Amygdala (tissue), 56 donors: ENCODE measurements at places on chromosomes 4 and X.

DNA sequence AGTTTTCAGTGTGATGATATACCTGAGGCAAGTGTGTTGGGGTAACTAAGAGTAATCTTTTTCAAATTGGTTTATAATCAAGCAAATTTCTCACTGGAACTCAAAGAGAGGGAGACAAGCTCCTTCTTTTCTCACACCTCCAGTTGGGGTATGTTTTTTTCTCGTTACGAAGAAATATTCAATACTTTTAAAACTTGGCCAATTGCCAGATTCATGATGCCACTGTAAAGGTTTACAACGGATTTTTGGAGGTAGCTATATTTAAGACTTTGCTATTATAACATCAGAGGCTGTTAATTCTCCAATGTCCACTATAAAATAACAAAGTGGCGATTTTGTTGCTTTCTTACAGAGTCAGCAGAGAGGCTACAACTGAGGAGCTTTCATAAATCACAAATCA is 49.2 kb upstream of the ATP8A1 start:
- no peak for DNase-seq

DNA sequence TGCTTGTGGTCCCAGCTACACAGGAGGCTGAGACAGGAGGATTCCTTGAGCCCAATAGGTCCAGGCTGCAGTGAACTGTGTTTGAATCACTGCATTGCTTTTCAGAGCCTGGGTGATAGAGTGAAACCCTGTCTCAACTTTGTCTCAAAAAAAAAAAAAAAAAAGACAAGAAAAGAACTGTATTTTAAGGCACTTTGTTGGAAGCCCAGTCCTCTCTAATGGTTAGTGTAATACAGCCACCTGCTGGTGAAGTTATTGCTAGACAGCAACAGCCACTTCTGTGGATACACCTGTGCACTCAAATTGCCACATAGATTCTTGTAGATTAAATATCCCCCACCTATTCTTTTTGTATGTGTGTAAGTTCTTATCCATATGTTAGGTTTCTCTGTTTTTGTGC is 10.1 kb upstream of the FGG start:
- no peak for DNase-seq

GRCh38 chrX:154541896-154542722 is 4.5 kb downstream of the G6PD start:
- DNase-seq: peak; percentile 13

GRCh38 chr4:158129694-158130093 is 43.1 kb downstream of the GASK1B start:
- no peak for DNase-seq

DNA sequence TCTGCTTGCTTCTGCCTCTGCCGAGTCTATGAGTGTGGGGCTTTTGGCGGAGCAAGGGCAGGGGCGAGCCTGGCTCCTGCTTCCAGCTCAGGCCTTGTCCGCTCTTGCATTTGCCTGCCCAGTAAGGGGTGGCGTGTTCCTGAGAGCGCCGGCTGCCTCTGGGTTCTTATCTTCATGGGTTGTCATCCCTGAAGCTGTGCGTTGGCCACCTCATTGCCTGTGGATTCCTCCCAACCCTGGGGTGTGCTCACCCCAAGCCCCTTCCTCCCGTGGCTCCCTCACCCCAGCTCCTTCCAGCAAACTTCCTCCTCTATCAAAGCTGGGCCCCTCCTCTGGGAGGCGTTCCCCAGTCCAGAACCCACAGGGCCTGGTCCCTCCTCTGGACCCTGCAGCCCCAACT is 17.5 kb downstream of the SH3BP2 start:
- DNase-seq: no peak

- no peak for DNase-seq
These were observed 32.0 kb upstream of the HPGD start for GRCh38 chr4:174554231-174554728.

DNA sequence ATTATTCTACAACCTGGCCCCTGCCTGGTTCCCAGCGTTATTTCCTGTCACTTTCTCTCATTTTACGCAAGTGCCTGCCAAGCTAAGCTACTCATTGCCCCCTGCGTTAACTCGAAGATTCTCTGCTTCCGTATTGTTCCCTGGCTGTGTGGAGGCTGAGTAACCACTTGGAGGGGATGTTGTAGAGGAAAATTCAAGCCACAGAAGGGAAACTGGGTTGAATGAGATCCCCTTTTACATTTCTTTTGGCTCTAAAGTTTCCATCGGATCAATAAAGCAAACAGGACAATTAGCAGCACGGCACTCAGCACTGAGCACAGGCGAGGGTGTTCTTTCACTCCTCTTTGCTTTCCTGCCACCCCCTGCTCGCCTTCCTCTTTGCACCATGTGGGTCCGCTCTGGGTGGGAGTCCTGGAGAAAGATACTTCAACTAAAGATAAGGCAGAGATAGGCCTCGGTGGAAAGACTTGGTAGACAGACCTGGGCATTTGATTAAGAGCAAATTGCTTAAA is 4.2 kb upstream of the TMSB4X start:
- DNase-seq: peak; percentile 15

GRCh38 chrX:147763131-147763530 is 148.6 kb upstream of the FMR1 start:
- no peak for DNase-seq

DNA sequence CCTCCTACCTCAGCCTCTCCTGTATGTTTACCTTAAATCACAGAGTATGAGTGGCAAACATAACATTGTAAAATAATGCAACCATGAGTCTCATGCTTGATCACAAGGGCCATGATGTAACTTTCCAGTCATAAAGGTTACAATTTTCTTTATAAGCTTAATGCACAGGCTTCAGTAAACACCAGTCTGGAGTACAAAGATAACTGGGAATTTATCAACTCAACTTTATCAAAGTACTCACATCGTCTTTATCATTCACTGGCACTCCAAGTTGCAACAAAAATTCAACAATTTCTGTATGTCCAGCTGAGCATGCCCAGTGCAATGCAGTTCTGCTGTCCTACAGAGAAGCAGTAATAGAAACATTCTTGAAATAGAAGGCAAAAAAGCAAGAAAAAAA is 2.8 kb downstream of the PSMD10 start:
- no peak for DNase-seq

DNA sequence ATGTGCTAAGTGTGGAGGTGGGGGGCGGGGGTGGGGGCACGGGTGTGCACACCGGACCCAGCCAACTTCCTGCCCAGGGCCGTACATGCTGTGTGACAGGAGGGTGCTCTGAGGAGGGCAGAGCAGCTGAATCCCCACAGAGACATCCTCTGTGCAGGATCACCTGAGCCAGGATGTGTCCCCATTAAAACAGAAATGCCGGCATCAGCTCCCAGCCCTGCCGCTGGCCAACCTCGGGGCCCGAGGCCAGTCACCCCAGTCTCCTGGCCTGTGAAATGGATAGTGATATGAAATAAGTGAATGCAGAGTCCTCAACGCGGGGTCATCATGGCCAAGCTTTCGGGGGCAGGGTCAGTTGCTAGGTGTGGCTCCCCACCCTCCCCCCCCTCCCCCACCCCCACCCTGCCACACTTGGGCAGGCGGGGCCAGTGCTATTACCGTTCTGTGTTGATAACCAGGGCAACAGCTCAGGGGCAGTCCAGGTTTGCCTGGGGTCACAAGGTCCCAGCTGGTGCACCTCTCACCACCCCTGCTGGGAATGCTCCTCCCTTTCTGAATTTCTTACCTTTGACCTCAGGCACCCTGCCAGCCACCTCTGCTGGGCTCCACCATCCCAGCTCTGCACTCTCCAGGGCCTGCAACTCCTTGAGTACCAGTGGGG is 227.2 kb upstream of the PSAPL1 start:
- no peak for DNase-seq

- DNase-seq: no peak
These were observed 51.5 kb upstream of the AMELX start for GRCh38 chrX:11241720-11242119.

- DNase-seq: no peak
These were observed 86.3 kb downstream of the PDLIM5 start for GRCh38 chr4:94537921-94538628.

DNA sequence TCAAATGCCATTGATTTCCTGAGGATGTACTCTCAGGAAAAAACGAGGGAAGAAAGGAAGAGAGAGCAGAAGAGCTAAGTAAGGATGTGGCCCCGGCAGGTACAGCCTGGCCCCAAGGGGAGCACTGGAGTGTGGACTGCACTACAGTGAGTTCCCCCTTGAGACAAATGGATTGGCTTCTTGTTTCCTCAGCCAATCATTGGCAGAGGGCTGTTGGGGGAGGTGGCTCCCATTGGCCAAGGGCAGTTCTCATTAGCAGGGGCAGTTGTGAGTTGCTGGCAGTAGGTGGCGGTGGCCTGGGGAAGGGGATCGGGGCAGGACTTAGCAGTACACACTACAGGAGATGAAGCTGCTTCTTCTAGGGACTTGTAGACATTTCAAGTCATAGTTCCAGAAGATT is 24.1 kb upstream of the OCIAD2 start:
- no peak for DNase-seq

DNA sequence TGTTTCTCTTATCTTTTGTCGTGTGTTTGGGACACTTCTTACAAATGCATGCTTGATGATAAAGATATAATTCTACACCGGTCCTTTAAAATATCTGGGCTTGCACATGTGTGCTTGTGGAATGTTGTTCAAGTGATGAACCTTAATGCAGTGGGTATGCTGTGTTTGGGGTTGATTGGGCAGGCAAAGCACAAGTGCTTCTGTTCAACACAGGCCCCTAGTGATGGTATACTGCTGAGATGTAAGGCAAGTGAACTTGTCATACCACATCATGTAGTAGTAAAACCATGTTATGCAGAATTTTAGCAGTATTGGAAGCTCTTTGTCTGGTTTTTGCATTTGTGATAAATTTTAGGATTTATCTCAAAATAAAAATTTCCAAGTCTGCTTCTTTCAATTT is 23.9 kb downstream of the TBC1D19 start:
- no peak for DNase-seq

GRCh38 chr4:181078196-181078595 is 1165.0 kb upstream of the TENM3 start:
- DNase-seq: no peak

GRCh38 chr4:135277980-135278315 is 1076.4 kb upstream of the PABPC4L start:
- DNase-seq: no peak

- DNase-seq: no peak
These were observed 133.8 kb downstream of the AFF1 start for GRCh38 chr4:87068583-87069021.

GRCh38 chrX:109270580-109271484 is 211.1 kb downstream of the GUCY2F start:
- no peak for DNase-seq

DNA sequence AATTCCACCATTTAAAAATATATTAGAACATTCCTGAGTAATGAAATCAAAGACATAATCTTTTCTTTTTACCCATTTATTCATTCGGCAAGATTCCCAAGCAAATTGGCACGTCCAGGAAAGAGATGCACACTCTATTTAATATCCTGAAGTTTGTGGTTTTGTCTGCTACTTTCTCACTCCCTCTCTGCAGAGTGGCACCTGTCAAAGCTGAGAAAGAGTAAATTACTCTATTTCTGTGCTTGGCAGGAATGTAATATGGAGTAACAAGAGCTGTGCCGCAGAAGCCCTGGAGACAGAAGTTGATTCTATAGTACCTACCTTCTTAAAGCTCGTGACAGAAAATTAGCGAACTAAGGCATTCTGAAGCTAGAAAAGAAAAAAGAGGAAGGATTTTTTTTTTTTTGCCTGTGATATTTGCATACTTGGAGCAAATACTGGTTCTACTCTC is 5.5 kb downstream of the GSTCD start:
- no peak for DNase-seq

GRCh38 chr4:51932261-51932660 is 87.9 kb downstream of the LRRC66 start:
- DNase-seq: no peak

DNA sequence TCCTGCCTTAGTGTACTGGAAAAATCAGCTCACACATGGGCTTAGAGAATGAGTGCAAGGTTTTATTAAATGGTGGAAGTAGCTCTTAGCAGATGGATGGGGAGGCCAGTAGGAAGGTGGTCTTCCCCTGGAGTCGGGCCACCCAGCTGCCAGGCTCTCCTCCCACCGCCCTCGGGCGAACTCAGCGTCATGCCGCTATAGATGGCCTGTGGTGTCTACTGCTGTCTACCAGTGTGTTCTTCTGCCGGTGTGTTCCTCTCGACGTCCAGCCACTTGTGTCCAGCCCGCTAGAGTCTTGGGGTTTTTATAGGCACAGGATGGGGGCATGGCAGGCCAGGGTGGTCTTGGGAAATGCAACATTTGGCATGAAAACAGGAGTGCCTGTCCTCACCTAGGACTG is 198.7 kb upstream of the NDST3 start:
- no peak for DNase-seq

DNA sequence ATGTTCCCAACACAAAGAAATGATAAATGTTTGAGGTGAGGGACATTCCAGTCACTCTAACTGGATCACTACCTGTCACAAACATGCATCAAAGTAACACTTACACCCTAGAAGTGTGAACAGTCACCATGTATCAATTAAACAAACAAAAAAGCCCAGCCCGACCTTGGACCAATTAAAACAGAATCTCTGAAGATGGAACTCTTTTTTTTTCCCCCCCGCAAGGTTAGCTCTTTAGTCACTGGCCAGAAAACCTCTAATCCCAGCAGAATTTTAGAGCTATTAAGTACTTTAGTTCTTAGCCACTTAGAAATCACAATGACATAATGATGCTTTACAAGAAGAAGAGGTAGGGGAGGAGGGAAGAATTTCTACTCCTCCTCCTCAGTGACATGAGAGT is 154.5 kb downstream of the PALLD start:
- no peak for DNase-seq

DNA sequence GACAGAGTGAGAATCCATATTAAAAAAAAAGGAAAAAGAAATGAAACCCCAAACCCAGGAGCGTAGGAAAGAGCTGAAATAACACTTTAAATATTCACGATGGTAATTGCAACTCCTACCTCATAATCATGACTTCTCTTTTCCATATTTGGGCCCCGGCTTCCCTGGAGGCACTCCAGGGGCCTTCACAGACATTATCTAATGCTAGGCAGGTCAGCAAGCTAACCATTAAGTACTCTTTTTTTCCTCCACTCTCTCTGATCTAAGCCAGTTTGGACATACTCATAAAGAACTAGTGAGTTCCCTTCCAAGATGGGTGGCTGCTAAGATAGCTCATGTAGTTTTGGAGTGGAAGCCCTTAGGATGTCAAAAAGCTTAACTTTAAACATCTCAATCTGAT is 83.2 kb downstream of the SH3KBP1 start:
- DNase-seq: no peak

- no peak for DNase-seq
These were observed 102.8 kb downstream of the CBR4 start for GRCh38 chr4:168907119-168907698.

DNA sequence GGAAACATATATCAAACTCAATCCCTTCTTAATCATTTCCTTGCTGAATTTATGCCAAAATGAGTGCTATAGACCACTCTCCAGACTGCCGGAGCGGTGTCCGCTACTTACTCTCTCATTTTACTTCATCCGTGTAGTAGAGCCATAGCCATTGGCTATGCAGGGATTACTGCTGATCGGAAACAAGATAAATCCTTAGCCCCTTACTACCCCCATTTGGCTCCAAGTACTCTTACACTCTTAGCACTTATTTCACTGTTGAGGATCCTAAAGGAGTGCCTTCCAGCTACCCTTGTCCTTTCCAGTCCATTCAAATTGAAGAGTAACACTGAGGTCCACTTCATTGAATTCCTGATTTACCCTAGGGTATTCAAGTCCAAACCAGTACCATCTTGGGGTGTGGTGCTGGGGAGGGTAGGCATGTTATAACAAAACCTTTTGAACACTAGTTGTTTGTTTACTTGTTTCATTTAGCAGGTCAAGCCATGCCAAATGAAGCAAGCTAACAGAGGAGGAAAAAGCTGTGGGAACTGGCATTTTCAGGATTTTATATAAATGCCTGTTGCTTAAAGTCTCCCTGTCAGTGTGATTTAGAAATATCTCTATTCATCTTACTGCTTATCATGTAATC is 715.1 kb downstream of the FSTL5 start:
- DNase-seq: no peak

GRCh38 chr4:45692131-45692735 is 431.6 kb downstream of the GABRG1 start:
- DNase-seq: no peak
